Activated T-helper 1 cell treated with anti-CD3 and anti-CD28 coated beads, Interleukin-2, amount 50 U/mL, for 16 hours (primary cell): ENCODE measurements at places on chromosomes 7 and 10.

DNA sequence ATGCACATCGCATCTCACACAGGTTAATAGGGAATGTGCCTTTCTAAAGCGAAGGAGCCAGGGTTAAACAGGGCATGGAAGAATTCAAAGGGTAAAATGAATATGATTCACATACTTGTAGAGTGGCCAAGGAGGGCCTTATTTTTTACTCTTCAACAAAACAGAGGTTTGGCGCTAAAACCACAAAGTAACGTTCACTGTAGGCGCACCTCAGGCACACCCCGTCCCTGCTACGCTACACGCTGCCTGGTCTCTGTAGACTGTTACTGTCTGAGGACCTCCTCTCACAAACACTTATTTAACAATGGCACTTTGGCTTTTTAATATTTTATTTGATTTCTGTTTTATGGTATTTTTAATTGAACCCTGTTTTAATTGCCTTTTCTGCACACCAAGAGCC, 462.1 kb upstream of the GALNT17 start:
- DNase-seq, result no peak

DNA sequence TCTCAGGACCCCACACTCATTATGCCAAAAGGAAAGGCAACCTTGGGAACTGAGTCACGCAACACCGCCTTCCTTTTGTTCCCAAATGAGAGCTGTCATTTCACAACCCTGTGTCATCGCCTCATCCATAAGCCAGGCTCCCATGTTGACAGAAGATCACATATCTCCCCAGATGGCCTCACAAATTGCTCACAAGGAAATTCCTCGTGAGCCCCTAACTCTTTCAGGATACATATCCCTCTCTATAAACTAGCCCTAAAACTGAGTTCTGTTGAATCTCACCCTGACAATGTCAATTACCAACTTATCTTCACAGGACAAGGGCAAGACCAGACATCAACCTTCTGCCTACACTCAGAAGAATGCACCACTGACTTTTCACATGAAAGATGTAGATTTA, 22.6 kb downstream of the CCDC3 start:
- DNase-seq, result no peak

GRCh38 chr10:94092848-94093247, 99.1 kb downstream of the PLCE1 start:
- no peak for DNase-seq

DNA sequence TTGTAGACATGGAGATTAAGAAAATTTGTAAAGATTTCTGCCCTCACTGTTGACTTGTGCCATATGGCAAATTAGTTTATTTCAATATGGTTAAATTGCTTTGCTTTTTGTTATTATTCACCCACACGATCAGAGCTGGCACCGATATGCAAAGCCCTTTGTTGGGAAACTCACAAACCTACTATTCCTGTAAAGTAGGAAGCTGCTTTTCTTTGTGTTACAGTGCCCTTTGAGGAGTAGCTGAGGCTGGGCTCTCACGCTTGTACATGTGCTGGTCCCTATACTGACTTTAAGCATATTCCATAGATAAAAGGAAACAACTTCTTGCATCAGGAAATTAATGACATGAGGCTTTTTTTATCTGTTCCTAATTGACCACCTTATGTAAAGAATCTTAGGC, 17.6 kb upstream of the AOAH start:
- DNase-seq, result no peak
